ENCODE measurements at places on chromosomes 1 and 21.

DNA sequence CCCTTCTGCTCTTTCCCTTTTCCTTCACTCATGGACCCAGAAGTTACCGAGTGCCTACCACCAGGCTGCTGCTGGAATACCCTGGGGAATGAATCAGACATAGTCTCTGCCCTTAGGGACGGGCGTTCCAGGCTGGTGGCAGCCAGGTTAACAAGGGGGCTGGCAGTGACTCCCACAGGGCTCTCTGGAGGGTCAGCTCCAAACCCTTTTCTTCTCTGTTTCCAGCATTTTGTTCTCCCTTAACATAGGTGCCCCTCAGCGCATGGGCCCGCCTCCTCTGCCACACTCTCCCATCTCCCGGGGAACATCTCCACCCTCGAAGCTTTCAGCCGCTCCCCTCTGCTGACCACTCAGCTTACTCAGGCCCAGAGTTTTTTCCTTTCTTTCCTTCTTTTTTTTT, 62.9 kb upstream of the LRP8 start:
- DNase-seq, result no peak

- DNase-seq, result no peak
These were observed 42.0 kb upstream of the FOXO6 start for GRCh38 chr1:41319106-41319755.

GRCh38 chr1:224201383-224201782, 18.3 kb downstream of the DEGS1 start:
- no peak for DNase-seq

DNA sequence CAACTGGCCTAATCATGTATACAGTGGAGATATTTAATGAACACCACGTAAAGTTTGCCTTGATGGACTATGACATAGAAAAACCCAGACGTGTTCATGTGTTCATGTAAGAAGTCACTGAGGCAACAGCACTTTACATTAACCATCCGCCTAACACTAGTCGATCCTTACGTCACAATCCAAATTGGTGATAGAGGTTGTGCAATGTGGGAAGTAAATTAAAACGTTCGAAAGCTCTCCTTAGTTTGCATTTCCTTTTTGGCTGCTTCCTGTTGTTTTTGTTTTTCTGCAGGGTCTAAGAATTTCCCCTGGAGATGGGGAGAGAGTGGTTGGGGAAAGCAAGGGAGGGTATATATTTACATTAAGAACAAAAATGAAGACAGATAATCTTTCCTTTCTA, 587.5 kb upstream of the ADGRL2 start:
- DNase-seq, result no peak

DNA sequence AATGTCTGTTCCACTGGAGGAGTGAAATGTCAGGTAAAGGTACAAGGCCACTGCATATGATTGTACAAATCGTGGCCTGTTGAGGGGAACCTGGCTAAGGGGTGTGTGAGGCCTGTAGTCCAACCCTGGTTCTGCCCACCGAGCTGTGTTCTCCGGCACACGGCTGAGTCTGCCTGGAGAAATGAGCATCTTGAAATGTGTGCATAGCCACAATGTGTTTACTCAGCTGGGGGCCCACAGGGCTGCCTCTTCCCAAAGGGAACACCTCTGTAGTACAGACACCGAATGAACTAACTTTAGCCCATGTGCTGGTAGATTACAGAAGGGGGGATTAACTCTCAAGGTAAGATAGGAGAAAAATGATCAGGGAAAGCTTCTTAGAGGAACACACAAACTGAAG, 30.2 kb downstream of the AK4 start:
- DNase-seq, result no peak

- peak; percentile 40 for DNase-seq
These were observed 262.9 kb upstream of the PROX1 start for GRCh38 chr1:213724640-213725536.

- DNase-seq, result no peak
These were observed 36.6 kb downstream of the WNT3A start for GRCh38 chr1:228043281-228043848.

DNA sequence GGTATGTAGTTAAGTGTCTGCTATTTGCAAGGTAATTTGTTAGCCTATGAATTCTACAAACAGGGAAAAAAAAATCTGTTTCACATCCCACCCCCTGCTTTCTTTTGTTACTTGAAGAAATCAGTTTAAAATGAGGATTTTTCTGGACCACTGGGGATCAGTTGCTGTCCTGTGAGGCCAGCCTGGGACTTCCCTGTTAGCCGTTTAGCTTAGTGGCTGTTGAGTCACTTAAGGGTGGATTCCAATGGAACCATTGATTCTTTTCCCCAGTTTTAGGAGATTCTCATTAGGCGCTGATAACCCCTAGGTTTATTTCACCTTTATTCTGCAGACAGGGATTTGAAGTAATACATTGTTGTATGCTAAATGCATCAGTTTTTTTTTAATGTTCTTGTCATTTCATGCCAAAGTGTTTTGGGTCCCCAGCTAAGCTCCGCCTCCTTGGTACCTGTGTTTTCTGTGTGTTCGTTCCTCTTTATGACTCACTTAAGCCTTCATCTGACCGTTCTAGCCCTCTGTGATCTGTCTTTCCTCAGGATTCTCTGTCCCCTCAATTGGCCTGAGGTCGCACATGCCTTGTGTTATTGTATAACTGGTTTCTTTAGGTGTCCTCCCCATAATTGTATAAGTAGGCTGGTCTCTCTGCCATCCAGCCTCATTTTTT, 59.3 kb downstream of the NOS1AP start:
- DNase-seq, result no peak

DNA sequence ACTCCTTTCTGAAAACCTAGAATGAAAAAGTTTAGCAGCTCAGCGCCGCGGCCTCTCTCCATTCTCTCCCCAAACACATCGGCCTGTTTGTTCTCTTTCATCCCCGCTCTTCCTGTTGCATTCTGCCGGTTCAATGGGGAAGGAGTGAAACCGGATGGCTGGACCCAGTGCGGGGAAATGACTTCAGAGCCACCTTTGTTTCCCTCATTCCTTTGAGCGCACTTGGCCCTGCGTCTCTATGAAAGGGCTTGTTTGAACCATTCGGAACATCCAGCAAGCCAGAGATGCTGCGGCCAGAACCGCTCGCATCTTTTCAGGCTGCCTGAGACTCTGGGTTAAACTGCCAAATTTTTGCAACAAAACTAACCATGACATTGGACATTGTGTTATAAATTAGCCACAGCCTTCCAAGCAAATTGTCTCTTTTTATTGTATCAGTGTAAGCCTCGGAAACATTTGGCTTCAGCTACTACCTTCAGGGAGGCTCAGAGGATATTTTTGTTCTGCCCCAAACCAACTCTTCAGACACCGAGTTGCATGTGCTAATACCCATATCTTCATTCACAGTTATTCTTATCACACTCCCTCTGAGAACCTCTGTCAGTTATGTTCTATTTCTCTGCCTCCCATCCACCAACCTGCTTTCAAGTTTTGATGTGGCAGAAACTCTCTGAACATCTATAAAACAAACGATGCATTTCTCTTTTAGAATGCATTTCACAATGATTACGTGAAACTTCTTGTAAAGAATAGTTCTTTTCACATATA, 5.1 kb upstream of the OLIG1 start:
- DNase-seq, result no peak

DNA sequence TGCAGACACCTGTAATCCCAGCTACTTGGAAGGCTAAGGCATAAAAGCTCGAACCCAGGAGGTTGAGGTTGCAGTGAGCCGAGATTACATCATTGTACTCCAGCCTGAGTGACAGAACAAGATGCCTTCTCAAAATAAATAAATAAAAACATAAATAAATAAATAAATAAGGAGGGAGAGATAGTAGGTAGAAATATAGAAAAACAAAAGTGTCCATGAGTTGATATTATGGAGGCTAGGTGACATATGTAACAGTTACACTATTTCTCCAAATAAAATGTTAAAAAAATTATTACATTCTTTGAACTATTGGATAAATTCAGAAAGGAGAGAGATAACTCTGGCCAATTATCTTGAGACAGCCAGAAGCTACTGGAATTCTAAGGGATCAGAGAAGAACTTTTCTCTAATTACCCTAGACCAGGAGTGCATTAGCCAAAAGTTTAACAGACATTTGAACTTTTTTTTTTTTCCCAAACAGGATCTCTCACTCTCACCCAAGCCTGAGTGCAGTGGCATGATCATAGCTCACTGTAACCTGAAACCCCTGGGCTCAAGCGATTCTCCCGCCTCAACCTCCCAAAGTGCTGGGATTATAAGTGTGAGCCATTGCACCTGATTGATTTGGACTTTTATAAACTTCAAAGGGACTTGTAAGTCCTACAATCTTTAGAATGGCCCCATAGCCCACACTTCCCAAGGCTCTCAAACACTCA, 17.6 kb downstream of the SYNJ1 start:
- DNase-seq, result no peak

DNA sequence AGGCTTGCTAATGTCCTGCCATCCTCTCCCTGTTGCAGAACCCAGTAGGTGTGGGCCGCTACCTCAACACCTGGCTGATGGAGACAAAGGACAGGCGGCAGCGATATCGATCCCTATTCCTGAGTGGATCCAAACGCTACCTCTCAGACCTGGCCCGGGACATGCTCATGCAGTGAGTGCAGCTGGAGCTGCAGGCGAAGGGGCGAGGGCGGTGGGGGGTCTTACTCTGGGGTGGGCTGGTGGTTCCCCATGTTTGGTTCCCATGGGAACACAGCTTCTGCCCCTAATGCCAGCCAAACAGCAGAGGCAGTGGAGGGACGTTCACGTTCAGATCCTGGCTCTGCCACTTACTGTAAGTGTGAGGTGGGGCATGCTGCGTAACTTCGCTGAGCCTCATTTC, 15.8 kb upstream of the TTC22 start:
- no peak for DNase-seq

DNA sequence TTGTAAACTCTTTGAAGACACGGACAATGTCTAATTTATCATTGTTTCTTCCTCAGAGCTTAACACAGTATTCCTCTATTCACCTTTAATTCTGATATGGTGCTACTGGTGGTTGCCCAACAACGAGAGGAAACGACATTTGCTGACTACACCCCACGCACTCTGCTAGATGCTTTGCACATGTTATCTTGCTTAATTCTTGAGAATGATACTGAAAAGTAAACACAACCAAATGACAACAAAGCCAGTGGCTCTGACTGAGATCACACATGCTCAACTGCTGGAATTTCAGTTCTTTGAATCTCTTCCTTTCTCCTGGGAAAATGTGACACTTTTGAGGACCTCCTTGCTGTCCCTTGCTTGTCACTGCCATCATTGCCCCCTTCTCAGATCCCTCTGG, 37.2 kb upstream of the DDAH1 start:
- no peak for DNase-seq

GRCh38 chr1:22975694-22976093, 3.0 kb upstream of the LACTBL1 start:
- no peak for DNase-seq

GRCh38 chr1:952201-952600, 6.9 kb downstream of the NOC2L start:
- DNase-seq, result no peak

DNA sequence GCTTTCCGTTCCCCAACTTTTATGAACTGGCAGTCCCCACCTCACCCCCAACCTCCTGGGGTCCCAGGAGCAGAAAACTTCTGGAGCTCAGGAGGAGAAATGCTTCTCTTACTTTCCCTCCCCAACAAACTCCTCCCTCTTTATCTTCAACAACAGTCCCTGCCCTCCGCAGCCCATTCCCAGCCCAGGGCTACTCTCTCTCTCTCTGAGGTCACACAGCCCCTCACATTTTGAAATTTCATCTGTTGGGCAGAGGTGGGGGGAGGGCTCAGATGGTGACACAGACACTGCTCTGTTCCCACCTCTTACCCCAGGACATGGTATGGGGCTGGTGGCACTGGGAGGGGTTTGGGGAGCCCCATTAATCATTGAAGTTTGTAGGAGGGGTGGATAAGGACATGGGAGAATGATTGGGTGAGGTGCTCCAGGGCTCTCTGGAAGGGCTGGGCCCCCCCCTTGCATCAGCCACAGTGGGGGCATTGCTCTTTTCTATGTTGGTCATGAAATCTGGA, 6.0 kb downstream of the PIK3CD start:
- no peak for DNase-seq

GRCh38 chr1:1143636-1144035, 27.7 kb upstream of the C1orf159 start:
- no peak for DNase-seq

DNA sequence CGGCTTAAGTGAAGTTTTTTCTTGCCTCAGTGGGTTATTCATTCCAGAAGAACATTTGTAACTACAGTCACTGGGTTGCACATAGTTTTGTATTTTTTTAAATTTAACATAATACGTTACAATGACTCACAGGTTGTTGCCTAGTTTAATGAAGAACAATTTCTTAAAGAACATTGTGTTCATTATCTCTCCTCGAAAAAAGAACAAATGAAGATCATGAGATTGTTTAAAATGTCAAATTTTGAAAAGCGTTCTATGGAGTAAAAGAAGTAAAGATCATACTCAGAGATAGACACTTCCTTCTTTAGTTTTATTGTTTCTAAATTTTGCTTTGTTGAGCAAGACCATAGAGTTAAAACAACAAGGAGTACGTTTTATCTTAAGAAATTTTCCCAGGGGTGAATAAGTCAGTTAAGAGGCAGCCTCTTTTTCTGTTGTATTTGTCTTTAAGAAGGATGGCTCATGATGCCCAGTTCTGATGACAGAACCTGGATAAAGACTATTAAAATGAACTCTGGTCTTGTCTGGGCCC, 10.5 kb upstream of the SLAMF1 start:
- no peak for DNase-seq

- DNase-seq, result no peak
These were observed 19.4 kb downstream of the COL6A1 start for GRCh38 chr21:46000731-46001641.

DNA sequence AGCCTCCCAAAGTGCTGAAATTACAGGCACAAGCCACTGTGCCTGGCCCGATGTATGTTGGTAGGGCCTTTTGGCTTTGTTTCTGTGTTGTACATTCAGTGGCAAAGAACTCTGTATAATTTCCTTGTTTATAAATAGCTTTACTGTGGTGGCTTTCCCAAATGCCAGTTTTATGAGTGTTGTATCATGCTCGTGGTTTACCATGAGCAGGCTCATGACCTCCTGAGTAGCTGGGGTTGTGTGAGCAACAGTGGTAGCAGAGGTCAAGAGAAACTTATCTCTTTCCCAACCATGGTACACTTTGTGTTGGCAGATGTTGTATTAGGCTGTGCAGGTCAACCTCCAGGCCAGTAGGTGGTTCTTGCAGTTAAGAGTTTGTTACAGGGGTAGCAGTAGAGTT, 420.4 kb upstream of the BEND5 start:
- no peak for DNase-seq

DNA sequence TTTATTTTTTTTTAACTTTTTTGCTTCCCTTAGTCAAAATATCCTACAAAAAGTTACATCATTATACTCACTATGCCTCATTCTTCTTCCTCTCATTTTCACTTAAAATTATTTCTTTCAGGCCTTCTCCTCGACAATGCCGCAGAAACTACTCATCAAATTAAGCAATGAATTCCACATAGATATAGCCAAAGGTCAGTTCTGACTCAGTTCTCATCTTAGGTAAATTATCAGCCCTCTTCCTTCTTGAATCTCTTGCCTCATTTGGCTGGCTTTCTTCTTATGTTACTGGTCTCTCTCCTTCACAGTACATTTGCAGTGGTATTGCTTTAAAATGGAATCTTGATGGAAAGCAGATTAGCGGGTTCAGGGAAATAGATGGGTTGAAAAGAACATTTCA, 260.7 kb upstream of the BRINP3 start:
- no peak for DNase-seq

GRCh38 chr21:37688952-37689659, 227.2 kb downstream of the KCNJ6 start:
- DNase-seq, result no peak

- no peak for DNase-seq
These were observed 26.6 kb upstream of the MPZL1 start for GRCh38 chr1:167695147-167695546.

Measured in spinal cord (tissue), 10 donors.